ENCODE measurements at places on chromosomes 16 and 17.

GRCh38 chr17:38750312-38751121 is 2.0 kb upstream of the PSMB3 start:
- DNase-seq, result no peak

GRCh38 chr17:56148333-56148732 is 4.9 kb upstream of the ANKFN1 start:
- DNase-seq, result no peak

DNA sequence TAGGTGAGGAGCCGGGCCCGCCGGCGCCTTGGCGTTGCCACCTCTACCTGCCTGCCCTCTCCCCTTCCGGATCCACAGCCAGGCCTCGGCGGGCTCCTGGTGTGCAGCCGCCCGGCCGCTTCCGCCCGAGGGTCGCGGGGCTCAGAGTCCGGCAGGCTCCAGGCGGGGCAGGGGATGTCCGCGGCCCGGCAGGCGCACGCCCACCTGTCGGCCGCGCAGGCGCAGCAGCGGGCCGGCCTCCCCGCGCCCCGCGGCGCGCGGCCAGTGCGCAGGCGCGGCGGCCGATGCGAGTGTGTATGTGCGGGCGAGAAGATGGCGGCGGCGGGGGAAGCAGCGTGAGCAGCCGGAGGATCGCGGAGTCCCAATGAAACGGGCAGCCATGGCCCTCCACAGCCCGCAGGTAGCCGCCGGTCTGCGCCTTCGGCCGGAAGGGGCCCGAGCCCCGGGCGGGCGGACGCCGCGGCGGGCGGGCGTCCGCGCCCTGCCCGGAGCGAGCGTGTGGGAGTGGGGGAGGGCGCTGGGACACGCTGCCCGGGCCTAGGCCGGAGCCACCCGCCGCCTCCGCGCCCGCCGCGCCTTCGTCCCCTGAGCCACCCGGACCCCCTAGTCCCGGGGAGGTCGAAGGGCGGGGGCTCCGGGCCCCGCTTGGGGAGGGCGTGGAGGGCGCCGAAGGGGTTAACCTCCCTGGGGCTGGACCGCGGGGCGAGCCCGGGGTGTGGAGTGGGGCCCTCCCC is at the start of gene USP10:
Gene USP10, plus strand, starts transcription at position 289 of the 734 bp plus-strand sequence. Its CDS starts 91 bp downstream, at position 380.
- DNase-seq, result peak; percentile 90

GRCh38 chr17:4553669-4554068 is 1.5 kb downstream of the MYBBP1A start:
- DNase-seq, result no peak

DNA sequence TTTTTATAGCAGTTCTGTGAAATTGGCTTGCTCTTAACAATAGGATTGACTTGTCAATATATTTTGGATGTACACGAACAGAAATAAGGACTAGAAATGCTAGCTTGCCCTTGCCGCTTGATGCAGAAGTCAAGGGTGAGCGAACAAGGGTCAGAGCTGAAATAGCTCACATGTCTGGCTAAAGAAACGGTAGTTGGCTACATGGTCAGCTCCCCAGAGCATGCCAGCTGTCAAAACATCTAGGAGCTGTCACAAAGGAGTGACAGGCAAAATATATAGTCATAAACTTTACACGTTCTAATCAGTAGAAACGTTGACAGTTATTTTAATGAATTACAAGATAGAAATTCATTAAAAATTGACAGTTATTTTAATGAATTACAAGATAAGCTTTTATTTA is 2.9 kb upstream of the MEIOB start:
- no peak for DNase-seq

GRCh38 chr16:16004314-16004749 is 54.9 kb downstream of the ABCC1 start:
- DNase-seq, result no peak

- DNase-seq, result peak; percentile 99
These were observed at the start of gene PAM16 for GRCh38 chr16:4350787-4351659. Gene PAM16 (minus strand): TSS chr16:4351321. CDS start chr16:4351234, 87 bp downstream.

DNA sequence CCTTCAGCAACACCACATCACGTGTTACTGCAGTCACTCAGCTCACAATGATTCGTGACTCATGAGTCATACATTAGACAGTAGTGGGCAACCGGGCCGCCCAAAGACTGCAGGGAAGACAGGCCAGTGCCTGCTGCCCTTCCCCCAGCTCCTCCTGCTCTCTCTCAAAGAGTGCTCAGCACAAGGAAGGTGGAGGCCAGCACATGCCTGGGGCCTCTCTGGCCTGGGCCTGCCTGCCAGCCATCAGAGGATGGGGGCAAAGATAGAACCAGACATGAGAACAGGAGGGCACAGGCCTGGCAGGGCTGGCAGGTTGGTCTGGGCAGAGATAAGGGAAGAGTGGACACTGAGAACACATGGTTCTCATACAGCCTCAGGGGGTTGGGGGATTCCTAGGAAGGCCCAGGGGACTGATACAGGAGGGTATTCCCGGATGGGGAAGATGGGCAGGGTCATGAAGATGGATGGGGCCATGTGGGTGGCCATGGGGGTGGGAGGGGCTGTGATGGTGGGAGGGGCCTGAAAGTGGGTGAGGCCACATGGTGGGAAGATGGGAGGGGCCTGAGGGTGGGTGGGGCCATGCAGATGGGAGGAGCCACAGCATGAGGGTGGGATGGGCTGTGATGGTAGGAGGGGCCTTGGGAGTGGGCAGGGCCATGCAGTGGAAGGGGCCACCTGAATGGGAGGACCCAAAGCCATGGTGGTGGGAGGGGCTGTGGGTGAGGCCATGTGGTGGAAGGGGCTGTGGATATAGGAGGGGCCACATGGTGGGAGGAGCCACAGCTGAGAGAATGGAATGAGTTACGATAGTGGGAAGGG is 29.0 kb downstream of the KATNB1 start:
- DNase-seq, result peak; percentile 28

GRCh38 chr16:54280751-54281150 is 5.8 kb downstream of the IRX3 start:
- DNase-seq, result no peak

- DNase-seq, result peak; percentile 70
These were observed 188.2 kb downstream of the FTO start for GRCh38 chr16:53892155-53892554.

GRCh38 chr17:40176754-40177110 is 538 bp upstream of the RAPGEFL1 start:
- no peak for DNase-seq

GRCh38 chr17:76510831-76511244 is 9.6 kb upstream of the RHBDF2 start:
- DNase-seq, result no peak

DNA sequence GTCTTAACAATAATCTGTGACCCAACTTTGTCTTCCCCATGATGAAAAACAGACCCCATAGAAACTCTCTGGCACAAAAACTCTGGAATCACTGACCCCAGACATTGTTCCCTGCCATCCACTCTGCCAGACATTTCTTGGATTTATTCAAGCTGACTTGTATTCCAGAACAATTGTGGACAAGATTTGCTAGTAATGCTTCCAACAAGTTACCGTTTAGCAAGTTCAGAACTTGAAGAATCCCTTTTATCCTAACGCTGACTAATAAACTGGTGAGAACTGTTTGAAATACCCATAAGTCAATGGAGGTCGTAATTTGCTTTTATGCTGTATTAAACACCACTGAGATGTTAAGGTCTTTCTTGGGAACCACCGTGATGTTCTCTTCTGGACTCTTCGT is 10.5 kb downstream of the HSBP1 start:
- no peak for DNase-seq

- DNase-seq, result no peak
These were observed 15.3 kb downstream of the KSR1 start for GRCh38 chr17:27471321-27472269.

GRCh38 chr17:43140396-43141332 is 15.5 kb upstream of the BRCA1 start:
- no peak for DNase-seq

DNA sequence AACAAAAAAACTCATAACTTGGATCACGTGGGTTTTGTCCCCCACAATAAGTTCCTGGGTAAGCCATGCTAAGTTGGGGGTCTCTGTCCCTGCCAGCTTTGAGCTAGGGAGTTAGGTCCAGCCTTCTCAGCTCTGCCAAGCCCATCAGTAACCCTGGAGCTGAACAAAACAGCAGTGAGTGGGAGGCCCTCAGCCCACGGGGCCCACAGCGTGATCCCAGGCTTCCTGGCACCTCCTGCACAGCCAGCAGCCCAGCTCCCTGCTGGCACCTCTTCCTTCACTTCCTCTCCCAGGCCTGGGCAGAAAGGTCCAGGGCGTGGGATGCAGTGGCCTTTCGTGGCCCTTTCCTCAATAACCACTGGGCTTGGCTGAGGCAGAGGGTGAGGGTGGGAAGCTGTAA is 35.5 kb upstream of the CDC42EP4 start:
- DNase-seq, result no peak

DNA sequence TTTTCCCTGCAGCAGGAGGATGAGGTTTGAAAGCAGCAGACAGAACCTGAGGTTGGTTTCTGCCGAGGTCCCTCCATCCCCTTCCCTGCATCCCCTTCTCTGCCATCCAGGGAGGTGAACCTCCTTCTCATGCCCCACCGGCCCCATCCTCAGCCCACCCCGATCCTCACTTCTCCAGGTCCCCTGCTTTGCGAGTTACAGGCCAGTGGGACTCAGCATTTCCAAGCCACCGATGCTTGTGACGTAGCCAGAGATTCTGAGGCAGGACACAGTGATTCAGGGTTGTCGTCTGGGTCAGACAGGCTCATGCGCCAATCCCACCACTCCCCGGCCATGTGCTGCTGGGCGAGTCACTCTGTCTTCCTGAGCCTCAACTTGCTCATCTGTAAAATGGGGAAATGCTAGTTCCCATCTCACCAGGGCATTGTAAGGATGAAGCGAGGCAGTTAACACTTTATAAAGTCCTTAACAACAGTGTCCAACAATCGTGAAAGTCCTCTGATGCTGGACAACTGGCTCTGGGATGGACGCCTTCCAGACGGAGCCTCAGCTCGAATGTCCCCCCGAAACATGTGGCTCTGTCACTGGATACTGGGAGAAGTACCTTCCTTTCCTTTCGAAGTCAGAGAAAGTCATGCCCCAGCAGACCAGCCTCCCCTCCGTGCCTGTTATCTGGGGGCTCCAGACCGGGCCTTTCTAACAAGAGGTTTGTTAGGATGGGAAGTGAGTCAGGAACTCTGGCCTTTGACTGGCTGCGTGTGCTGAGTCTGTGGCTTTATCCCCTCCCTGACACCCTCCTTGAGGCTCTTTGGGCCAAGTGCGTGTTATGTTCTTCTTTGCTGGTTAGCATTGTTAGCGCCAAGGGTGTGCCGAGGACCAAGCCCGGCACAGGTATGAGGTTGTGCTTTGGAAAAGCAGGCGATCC is 21.9 kb downstream of the SEC14L5 start:
- DNase-seq, result no peak

DNA sequence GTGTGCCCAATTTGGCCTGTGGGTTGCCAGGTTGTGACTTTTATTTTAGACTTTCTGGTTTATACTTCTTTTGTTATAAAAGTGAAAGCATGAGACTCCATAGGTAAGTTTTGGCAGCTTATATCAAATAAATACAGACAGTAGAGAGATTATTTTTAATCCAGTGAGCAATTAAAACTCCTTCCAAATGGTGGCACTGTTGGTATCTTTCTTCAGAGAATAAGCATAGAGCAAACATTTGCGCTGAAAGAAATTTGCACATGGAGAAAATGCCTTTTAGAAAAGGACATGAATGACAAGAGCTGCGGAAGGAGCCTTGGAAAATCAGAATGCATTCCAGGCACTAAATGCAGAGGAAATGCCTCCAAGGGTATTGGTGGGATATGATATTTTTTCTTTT is 46.1 kb upstream of the DNAJA2 start:
- no peak for DNase-seq

GRCh38 chr17:50507871-50508572 is at the start of gene MYCBPAP:
Gene MYCBPAP (plus strand): TSS chr17:50508439. CDS start chr17:50508675, 236 bp downstream.
- DNase-seq, result peak; percentile 77

DNA sequence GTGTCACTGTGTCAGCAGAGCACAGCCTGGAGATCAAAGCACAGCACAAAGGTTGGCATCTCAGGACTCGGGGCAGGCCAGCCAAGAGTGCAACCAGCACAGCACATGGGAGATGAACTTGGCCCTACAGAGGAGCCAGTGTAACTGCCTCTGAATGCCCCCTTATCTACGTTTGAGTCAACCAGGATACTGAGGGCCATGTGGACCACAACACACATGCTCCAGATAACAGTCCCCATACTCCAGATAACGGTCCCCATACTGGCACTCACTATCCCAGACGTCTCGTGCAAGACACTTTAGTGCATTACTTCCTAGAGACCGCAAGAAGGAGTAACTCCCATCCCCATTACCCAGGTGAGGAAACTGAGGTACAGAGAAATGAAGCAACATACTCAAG is 88.2 kb downstream of the XYLT1 start:
- no peak for DNase-seq

DNA sequence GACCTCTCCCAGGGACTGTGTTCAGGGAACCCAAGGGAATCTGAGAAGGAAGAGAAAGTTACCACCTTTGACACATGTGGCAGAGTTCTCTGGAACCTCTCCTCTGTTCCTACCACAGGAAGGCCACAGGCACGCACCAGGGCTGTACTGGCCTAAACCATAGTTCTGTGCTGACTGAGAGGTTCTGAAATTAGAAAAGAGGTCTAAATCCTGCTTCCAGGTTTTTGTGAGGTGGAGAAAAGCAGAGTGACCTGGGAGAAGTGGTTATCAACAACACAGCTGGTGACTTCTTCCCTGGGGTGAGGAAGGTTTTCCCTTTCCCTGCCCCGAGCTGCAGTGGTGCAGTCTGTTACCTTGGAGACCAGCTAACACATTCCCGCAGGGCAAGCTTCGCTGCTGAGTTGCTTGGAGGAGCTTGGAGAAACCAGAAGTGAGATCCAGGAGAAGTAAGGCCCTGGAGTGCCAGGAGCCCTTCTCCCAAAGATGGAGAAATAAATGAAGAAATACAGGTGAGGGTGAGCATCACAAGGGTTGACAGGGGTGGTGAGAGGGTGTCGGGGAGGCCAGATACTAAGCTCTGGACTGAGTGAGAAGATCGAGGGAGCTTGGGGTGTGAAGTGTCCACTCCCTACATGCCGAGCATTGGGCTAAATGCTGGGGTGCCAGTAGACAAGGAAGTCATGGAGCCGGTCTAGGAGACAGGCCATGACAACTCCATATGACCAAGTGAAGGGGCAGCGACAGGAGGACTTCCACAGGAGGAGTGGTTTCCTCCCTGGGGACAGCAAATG is at the start of gene VWA3A:
Gene VWA3A, plus strand, starts transcription at position 399 of the 791 bp plus-strand sequence. Its CDS starts 97 bp downstream, at position 496.
- peak; percentile 38 for DNase-seq

- DNase-seq, result no peak
These were observed 322.0 kb downstream of the MAF start for GRCh38 chr16:79278506-79278905.

DNA sequence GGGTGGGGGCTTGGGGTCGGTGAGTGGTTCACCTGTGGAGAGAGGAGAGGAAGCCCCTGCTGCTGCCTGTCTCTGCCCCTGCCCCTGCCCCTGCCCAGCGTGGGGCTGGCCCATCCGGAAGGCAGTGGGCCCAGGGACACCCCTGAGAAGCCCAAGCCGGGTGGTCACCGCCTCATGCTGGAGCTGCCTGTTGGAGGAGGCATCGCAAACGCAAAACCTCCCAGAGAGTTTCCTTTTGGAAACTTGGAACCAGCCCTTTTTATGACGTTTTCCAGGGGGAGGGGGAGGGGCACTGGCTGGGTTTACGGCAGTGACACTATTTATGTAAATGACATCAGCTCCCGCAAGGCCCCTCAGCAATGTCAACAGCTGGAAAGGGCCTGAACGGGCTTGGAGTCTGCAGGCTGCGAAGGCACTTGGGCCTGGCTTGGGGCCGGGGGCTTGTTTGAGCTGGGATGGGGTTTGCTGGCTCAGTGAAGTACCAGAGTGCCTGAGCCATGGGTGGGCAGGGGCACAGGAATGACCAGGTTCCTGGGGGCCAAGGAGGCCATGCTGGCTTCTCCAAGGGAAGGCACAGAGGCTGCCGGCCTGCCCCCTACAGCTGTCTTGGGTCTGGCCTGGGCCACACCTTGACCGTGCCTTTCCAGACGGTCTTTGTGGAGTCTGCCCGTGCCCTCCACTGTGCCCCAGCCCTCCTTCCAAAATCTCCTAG is 219.5 kb downstream of the NTN1 start:
- peak; percentile 45 for DNase-seq

Data from endothelial cell (in vitro differentiated cells).